ENCODE measurements at places on chromosomes 7 and 10.

- no peak for DNase-seq
Observed at GRCh38 chr10:123262456-123262855, 108.3 kb downstream of the BUB3 start.

GRCh38 chr7:21352540-21353387 is 75.1 kb upstream of the SP4 start:
- DNase-seq, result no peak

GRCh38 chr7:4111166-4111565 is 570.9 kb upstream of the FOXK1 start:
- no peak for DNase-seq

- no peak for DNase-seq
Observed at GRCh38 chr7:4842319-4843064, 19.3 kb downstream of the PAPOLB start.

DNA sequence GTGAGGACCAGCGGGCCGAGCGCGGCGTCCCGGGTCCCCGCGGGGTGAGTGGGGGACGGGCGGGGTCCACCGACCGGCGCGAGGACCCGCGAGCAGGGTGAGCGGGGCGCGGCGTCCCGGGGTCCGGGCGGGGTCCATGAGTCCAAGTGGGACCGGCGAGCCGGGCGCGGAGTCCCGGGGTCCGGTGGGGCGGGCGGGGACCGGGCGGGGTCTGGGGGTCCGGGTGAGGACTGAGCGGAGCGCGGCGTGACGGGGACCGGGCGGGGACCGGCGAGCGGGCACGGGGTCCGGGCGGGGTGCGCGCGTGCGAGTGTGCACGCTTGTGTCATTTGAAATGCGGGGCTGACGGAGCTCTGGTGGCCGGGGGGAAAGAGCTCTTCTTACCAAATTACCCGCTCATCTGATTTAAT is 765 bp downstream of the CELF2 start:
- DNase-seq, result no peak

- DNase-seq, result peak; percentile 36
Observed at GRCh38 chr10:14016011-14016536, 314.6 kb downstream of the FRMD4A start.

DNA sequence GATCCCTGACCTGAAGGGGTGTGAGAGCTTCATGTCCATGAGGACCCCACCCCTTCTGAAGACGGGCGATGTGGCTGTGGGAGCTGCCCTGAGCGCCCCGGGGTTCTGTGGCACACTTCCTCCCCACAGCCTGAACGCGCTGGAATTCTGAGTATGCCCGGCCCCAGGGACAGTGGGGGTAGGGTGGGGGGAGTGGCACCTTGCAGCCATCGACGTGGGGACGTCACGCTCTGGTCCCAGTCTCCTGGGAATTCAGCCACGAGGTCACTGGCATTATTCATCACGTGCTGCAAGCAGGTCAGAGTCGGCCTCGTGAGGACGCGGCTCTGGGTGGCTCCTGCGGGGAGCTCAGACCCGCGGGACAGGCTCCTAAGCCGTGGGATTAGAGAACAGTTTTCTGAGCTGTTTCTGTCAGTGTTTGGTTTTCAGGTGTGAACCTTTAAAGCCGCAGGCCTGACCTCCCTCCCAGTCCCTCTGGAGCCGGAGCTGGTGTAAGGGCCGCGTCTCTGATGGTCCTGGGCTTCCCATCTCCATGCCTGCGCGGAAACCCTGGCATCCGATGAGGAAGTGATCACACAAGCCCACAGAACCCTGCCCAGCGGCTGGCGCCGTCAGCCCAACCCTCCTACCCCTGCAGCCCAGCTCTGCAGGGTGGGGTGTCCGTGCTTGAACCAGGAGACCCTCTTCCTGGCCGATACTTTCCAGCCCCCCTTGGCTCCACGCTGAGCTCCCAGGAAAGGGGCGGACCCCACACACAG is 16.1 kb downstream of the GPR146 start:
- no peak for DNase-seq

DNA sequence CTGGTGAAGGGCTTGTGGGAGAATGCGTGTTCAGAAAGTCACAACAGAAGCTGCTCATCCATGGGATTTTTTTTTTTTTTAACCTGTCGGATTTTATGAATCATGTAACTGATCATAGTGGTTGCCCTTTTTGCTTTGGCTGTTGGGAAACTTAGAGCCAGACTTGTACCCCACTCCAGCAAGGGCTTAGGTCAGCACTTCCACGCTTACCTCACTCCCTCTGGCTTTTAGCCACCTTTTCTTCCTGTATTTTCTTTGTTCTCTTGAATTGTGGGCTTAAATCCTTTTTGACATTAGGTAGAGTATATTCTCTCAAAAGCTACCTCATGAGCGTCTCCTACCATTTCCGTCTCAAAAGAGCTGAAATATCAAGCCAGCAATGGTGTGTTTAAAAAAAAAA is 113.6 kb upstream of the BTBD16 start:
- DNase-seq, result no peak

DNA sequence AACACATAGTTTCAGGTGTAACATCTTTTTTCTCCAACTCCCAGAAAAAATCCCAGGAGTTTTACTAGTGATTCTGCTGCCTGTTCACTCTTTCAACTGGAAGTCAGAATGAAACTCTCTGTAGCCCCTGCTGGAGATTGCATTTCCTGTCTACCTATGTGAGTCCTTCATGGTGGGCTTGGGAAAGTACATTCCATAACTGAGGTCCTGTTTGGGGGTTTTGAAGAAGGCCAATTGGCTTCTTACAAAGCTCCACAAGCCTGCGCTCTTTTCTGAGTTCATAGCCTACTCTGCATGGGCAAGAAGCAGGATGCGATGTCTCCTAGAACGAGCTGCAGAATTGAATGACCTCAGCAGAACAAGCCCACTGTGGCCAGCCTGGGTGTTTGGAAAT is 86.7 kb downstream of the LYZL2 start:
- no peak for DNase-seq

GRCh38 chr7:55199418-55199817 is 165.7 kb upstream of the LANCL2 start:
- DNase-seq, result no peak

GRCh38 chr10:131686781-131687420 is 213.9 kb upstream of the PPP2R2D start:
- no peak for DNase-seq

DNA sequence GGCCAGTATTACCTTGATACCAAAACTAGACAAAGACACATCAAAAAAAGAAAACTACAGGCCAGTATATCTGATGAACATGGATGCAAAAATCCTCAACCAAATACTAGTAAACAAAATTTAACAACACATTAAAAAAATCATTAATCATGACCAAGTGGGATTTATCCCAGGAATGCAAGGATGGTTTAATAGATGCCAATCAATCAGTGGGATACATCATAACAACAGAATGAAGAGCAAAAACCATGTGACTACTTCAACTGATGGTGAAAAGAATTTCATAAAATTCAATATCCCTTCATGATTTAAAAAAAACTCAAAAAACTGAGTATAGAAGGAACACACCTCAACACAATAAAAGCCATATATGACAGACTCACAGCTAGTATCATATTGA is 25.2 kb upstream of the UBN2 start:
- no peak for DNase-seq
